ENCODE measurements at places on chromosomes 6 and 20. TPM values are rescaled to one million over a fixed set of nuclear protein-coding genes. Genes with fewer than 3 reads are reported as not detected.

Gene MAVS
- 21.8 TPM for total RNA-seq

Gene HAO1
- total RNA-seq = not detected

Gene TCF21
- 0.09 TPM for total RNA-seq

Gene ALDH8A1
- 0.07 TPM for total RNA-seq

Gene RALY
- 159 TPM for total RNA-seq

Gene ANKRD66
- total RNA-seq = not detected

All from A549 treated with Mapracorat at 1 μM for 4 hours (cell line).